Body of pancreas (tissue), 4 donors: ENCODE measurements at places on chromosomes 5 and 9.
A peak's percentile ranks its signal among the peaks of the same experiment; 100 is the strongest.

- H3K27me3 ChIP-seq = no peaks in the 10 kb centered on the region
- no peaks in the 10 kb centered on the region for H3K4me1 ChIP-seq
- DNase-seq = no peak
- no peak overlapping the region for H3K4me3 ChIP-seq
- H3K27ac ChIP-seq = no peak overlapping the region
These were observed 11.6 kb upstream of the WHRN start for GRCh38 chr9:114516913-114517312.

DNA sequence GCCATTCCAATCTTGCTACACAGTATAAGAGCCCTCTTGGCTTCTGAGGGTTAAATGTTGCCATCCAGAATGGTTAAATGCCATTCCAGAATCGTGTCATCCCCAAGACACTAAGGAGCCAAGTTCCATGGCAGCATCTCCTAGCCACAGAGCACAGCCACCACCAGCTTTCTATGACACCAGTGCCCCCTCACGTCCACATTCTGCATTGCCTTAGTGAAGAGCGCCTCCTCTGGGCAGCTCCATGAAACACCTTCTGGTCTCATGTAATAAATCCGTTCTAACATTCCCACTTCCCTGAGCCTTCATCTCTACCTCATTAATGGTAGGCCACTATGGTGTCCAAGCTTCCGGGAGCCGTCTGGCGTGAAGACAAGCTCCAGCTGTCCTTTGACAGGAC, 12.4 kb downstream of the CBY3 start:
- H3K4me3 ChIP-seq = no peak overlapping the region
- no peaks in the 10 kb centered on the region for H3K36me3 ChIP-seq
- H3K4me1 ChIP-seq = no peaks in the 10 kb centered on the region
- H3K27me3 ChIP-seq = no peaks in the 10 kb centered on the region

GRCh38 chr5:113487416-113487780, 855 bp downstream of the MCC start:
- H3K27me3 ChIP-seq = no peaks in the 10 kb centered on the region
- no peak for DNase-seq
- H3K4me3 ChIP-seq = peak overlapping the region; percentile 21

DNA sequence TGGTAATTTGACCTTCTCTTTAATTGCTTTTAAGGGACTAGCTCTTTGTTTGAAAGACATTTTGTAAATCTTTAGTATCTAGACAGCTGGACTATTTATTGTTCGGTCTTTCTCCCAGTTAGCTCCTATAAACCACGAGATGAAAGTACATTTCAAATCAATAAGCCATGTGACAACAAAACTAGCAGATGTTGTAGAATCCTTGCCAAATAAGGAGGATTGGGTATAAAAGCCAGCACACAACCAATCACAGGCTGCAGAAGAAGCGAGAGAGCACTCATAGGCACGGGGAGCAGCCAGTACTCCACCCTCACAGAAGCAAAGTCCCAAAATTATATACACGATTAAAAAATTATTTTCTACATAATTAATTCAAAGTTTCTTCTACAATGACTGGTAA, 8.1 kb upstream of the OMD start:
- H3K4me3 ChIP-seq = no peak overlapping the region
- no peaks in the 10 kb centered on the region for H3K36me3 ChIP-seq
- H3K4me1 ChIP-seq = no peaks in the 10 kb centered on the region
- no peaks in the 10 kb centered on the region for H3K27me3 ChIP-seq
- DNase-seq = no peak
- no peak overlapping the region for H3K27ac ChIP-seq

DNA sequence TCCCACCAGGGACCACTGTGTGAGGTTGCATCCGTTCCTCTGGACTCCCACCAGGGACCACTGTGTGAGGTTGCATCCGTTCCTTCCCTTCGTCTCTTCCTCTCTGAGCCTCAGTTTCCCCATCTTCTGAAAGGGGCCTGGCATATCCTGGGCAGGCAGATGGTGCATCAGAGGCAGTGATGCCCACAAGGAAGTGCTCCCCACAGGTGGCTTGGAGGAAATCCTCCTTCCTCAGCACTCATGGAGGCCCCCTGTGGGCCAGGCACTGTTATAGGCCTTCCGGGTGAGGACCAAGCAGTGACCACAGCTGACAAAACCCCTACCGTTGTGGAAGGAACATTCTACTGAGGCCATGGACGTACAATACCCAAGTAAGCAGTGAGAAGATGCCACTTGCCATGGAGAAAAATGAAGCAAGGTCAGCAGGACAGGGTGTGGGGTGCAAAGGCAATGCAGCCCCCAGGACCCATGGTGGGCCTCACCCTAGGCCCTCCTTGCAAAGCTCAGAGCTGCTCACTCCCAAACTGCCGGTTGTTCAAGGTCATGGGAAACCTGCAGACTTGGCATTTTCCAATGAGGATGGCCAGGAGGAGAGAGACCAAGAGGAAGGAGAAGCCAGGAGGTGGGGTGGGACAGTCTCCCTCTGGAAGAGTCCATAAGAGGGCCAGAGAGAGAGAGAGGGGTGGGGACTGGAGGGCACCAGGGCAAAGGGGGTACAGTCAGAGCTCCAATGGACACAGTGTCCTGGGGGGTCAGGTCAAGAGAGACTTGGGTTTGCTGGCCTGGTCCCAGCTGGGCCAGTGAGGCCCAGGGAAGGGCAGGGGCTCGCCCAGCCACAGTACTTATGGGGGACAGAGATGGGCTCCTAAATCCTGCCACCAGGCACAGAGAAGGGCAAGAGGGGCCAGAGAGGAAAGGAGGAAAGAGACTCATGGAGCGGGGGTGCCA, 51.1 kb downstream of the C9orf50 start:
- H3K36me3 ChIP-seq = no peaks in the 10 kb centered on the region
- peak overlapping the region; percentile 89 for H3K27ac ChIP-seq
- H3K4me3 ChIP-seq = no peak overlapping the region
- H3K4me1 ChIP-seq = peaks cover 40% of the 10 kb centered on the region
- DNase-seq = peak; percentile 49

GRCh38 chr9:125142560-125143376, 560 bp downstream of the SCAI start:
- no peaks in the 10 kb centered on the region for H3K27me3 ChIP-seq
- peak overlapping the region; percentile 81 for H3K27ac ChIP-seq
- H3K4me3 ChIP-seq = peak overlapping the region; percentile 95
- H3K4me1 ChIP-seq = peaks cover 6% of the 10 kb centered on the region

DNA sequence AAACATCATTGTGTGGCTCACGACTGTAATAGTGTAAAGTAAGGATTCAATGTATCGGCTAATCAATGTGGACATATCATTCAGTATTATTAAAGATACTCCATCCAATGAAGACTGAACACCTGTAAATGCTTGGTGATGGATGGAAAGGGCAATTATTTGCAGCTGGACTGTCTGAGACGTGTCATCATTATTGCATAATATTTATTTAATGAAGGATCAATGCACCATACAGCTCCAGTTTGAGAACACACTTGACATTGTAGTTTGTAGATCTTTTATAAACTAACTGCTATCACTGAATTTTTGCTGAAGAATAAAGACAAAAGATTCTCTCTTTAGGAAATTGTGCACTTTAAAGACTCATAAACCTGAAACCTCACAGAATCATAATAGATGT, 117.6 kb upstream of the CCDC152 start:
- H3K4me1 ChIP-seq = no peaks in the 10 kb centered on the region
- no peaks in the 10 kb centered on the region for H3K36me3 ChIP-seq
- no peaks in the 10 kb centered on the region for H3K27me3 ChIP-seq
- H3K4me3 ChIP-seq = no peak overlapping the region

DNA sequence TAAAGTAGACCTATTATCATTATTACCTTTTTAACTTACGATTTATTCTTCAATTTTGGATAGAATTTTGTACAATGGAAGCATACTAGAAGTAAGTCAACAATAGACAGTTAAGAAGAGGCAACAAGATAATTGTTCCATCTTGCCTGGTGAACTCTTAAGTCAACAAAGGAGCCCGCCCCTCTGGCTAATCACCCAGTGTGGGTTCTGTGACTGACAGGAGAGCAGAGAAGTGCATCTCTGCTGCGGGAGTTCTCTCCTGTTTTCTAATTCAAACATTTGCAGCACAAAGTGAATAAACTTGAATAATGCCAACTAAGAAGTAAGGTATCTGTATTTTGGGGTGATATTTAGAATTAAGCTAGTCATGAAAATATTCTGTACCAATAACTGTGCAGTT, 6.7 kb upstream of the ISL1 start:
- peaks cover 11% of the 10 kb centered on the region for H3K27me3 ChIP-seq
- H3K4me1 ChIP-seq = peaks cover 21% of the 10 kb centered on the region
- H3K4me3 ChIP-seq = no peak overlapping the region
- no peak overlapping the region for H3K27ac ChIP-seq
- H3K36me3 ChIP-seq = no peaks in the 10 kb centered on the region
- no peak for DNase-seq

DNA sequence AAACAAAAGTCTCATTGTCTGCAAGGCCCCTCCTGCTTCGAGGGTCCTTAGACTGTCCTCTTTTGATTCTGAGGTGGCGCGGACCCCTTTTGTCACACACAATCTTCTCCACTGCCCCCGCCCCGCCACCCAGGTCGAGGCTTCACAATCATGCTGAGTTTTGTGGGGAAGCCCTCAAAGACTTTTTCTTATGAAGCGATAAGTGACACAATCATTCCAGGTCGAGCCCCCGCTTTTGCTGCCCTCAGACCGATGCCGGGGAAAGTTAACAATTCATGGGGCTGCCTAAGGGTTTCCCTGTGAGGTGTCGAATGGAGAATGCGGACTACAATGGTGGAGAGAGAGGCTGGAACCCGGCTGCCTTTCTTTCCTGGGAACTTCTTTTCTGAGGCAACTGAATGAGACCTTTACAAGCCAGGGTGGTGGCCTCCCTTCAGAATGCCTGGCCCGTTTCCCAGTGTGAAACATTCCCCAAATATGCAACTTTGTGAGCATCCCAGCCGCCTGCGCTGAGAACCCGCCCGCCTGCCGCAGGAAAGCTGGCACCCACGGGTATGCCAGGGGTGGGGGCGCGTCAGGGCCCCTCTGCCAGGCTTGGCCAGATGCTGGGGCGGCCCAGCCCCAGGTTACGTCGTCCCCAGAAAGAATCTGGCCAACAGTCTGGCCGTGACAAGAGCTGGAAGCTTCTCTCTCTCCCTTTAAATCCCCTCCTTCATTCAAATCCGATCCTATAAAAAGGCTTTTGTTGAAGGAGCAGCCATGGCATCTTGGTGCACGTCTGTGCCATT, 71.9 kb downstream of the MAP1B start:
- H3K27ac ChIP-seq = no peak overlapping the region
- H3K4me1 ChIP-seq = no peaks in the 10 kb centered on the region
- H3K36me3 ChIP-seq = no peaks in the 10 kb centered on the region
- H3K4me3 ChIP-seq = no peak overlapping the region
- DNase-seq = peak; percentile 46

DNA sequence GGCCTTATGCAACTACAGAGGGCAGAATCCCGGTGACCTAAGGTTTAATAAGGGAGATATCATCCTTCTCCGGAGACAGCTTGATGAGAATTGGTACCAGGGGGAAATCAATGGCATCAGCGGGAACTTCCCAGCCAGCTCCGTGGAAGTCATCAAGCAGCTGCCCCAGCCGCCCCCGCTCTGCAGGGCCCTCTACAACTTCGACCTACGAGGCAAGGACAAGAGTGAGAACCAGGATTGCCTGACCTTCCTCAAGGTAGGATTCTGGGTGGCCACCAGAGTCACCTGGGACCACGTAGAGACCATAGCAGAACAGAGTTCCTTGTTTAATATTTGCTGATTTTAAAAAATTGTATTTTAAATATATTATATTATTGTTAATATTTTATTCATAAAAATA, 63.7 kb downstream of the SH3RF2 start:
- no peaks in the 10 kb centered on the region for H3K27me3 ChIP-seq
- H3K27ac ChIP-seq = no peak overlapping the region
- no peak overlapping the region for H3K4me3 ChIP-seq
- no peak for DNase-seq
- H3K36me3 ChIP-seq = no peaks in the 10 kb centered on the region

- H3K4me1 ChIP-seq = peaks cover 17% of the 10 kb centered on the region
- H3K4me3 ChIP-seq = no peak overlapping the region
- no peak overlapping the region for H3K27ac ChIP-seq
- H3K27me3 ChIP-seq = no peaks in the 10 kb centered on the region
- no peak for DNase-seq
These were observed 63.5 kb upstream of the OSMR start for GRCh38 chr5:38782180-38782835.

- H3K4me3 ChIP-seq = no peak overlapping the region
- H3K27me3 ChIP-seq = no peaks in the 10 kb centered on the region
- H3K27ac ChIP-seq = no peak overlapping the region
- no peaks in the 10 kb centered on the region for H3K36me3 ChIP-seq
- no peak for DNase-seq
- no peaks in the 10 kb centered on the region for H3K4me1 ChIP-seq
These were observed 168.5 kb downstream of the SAXO1 start for GRCh38 chr9:18864516-18864915.

- no peak overlapping the region for H3K27ac ChIP-seq
- no peaks in the 10 kb centered on the region for H3K4me1 ChIP-seq
- no peaks in the 10 kb centered on the region for H3K36me3 ChIP-seq
- H3K4me3 ChIP-seq = no peak overlapping the region
- no peak for DNase-seq
These were observed 35.1 kb downstream of the TGFBI start for GRCh38 chr5:136063778-136064465.

DNA sequence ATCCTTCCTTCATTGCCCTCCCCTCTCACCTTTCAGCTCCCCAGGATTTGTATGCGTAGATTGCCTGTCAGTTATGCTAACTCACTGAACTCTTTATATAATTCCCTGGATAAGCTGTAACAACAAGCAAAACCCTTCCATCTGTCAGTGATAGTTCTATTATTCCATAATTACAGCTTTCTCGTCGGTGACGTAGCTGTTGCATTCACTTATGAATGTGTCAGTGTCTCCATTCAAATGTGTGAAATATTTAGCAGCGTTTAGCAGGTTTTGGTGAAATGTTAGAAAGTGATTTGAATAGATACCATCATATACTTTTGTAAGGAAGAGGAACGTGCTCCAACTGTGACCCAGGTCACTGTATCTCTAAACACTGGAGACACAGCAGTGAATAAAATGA, 45.2 kb downstream of the PIP5K1B start:
- H3K4me3 ChIP-seq = no peak overlapping the region
- H3K27me3 ChIP-seq = no peaks in the 10 kb centered on the region
- peaks cover 6% of the 10 kb centered on the region for H3K4me1 ChIP-seq
- no peak for DNase-seq

GRCh38 chr9:127159949-127160610, 37.6 kb upstream of the ANGPTL2 start:
- H3K4me1 ChIP-seq = no peaks in the 10 kb centered on the region
- no peak overlapping the region for H3K27ac ChIP-seq
- H3K36me3 ChIP-seq = no peaks in the 10 kb centered on the region
- H3K4me3 ChIP-seq = no peak overlapping the region

- no peaks in the 10 kb centered on the region for H3K36me3 ChIP-seq
- no peaks in the 10 kb centered on the region for H3K27me3 ChIP-seq
- H3K27ac ChIP-seq = no peak overlapping the region
- H3K4me3 ChIP-seq = no peak overlapping the region
- DNase-seq = no peak
- H3K4me1 ChIP-seq = peaks cover 6% of the 10 kb centered on the region
These were observed 2.4 kb downstream of the TTC39B start for GRCh38 chr9:15304632-15305031.

- no peaks in the 10 kb centered on the region for H3K36me3 ChIP-seq
- no peak overlapping the region for H3K27ac ChIP-seq
- H3K4me1 ChIP-seq = peaks cover 9% of the 10 kb centered on the region
- no peaks in the 10 kb centered on the region for H3K27me3 ChIP-seq
- no peak overlapping the region for H3K4me3 ChIP-seq
These were observed 228.8 kb downstream of the SNX18 start for GRCh38 chr5:54746346-54746745.
